Natural killer cell treated with Interleukin-12 subunit alpha and Interleukin-12 subunit beta and Interleukin-15 and Interleukin-18, amount 100 ng/mL, for 72 hours (primary cell): ENCODE measurements at places on chromosomes 6 and 20.

- DNase-seq: peak; percentile 74
Observed at GRCh38 chr6:7106752-7107577, 796 bp upstream of the RREB1 start.

- no peak for DNase-seq
Observed at GRCh38 chr6:34566830-34567546, 10.9 kb upstream of the SPDEF start.

- no peak for DNase-seq
Observed at GRCh38 chr6:17874753-17875152, 112.7 kb downstream of the KIF13A start.

- no peak for DNase-seq
Observed at GRCh38 chr6:139474145-139475108, 100.0 kb upstream of the CITED2 start.

- no peak for DNase-seq
Observed at GRCh38 chr6:100267721-100268123, 197.0 kb downstream of the SIM1 start.

DNA sequence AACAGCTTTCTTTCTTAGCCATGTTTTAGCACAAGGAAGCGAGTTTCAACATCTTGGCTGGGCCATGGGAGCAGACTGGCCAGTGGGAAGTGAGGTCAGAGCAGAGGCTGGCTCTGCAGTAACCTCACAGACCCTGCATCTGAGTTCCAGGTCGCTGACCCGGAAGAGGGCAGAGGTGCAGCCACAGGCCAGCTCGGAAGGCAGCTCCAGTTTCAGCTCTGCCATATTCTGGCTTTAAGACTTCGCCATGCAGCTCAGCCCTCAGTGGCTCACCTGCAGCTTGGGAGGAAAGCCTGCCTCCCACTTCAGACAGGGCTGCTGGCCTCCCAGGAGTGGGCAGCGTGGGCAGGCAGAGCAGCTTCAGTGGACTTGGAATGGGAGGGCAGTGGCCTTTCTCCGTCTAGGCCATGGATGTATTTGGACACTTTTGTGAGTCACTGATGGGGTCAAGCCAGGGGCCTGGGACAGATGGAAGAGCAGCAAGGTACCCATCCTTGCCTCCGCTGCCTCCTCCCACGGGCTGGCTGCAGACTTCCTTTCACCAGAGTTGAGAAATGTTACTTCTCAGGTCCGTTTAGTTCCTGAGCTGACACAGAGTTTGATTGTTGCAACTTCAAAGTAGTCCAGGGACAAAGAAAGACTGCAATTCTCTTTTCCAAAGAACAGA lies 18.5 kb downstream of the CST8 start:
- DNase-seq: no peak

DNA sequence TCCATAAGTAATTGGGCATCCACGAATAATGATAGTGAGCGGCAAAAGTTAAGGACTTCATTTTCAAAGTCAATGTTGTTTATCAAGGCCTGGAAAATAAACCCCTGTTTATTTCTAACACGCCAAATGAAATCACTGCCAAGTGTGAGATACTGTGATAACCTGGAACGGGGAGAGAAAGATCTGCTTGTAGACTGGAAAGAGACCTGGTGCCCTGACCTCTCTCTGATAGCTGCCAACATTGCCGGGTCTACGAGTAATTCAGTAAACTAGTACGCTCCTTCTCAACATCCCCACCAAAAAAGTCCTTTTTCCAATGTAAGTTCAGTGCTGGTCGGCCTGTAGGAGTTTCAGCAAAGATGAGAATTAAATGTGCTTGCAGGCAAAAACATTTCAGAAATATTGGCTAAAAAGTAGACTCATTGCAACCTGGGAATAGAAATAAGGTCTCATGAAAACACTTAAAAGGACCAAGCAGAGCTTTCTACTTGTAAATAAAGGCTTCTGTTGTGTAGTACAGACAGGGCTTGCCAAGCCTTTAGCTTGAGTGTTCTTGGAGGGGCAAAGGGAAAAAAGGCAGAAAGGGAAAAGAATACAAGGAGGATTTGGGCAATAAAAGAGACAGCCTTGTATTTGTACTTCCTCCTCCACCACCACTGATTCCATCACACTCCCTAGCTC lies 43.9 kb downstream of the PDE7B start:
- no peak for DNase-seq
